ENCODE measurements at places on chromosomes 1 and 21. TPM values are rescaled to one million over a fixed set of nuclear protein-coding genes. Genes with fewer than 3 reads are reported as not detected.
A peak's percentile ranks its signal among the peaks of the same experiment; 100 is the strongest.

DNA sequence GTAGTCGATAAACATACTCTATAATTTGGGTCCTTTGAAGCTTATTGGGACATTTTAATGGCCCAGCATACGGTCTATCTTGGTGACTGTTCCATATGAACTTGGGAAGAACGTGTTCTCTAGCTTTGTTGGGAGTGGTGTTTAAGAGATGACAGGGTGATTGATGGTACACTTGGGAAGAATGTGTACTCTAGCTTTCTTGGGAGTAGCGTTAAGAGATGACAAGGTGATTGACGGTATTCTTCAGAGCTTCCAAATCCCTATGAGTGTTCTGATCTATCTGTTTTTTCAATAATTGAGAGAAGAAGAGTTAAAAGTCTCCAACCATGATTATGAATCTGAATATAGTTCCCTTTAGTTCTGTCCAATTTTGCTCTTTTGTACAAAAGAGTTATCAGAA is 9.4 kb downstream of the NPHP4 start:
- H3K27ac ChIP-seq = no peak overlapping the region
- no peaks in the 10 kb centered on the region for H3K36me3 ChIP-seq
- no peak for DNase-seq
- no peaks in the 10 kb centered on the region for H3K4me1 ChIP-seq
- no peaks in the 10 kb centered on the region for H3K27me3 ChIP-seq

Gene IFT25
- total RNA-seq = 28.0 TPM

Gene GNG12
- total RNA-seq = 97.0 TPM

Gene S100A7A
- total RNA-seq = not detected

- peak; percentile 61 for DNase-seq
- no peaks in the 10 kb centered on the region for H3K36me3 ChIP-seq
- peaks cover 9% of the 10 kb centered on the region for H3K4me1 ChIP-seq
- H3K27ac ChIP-seq = no peak within 1 kb of the TSS
- H3K27me3 ChIP-seq = peaks cover 76% of the 10 kb centered on the region
Observed at GRCh38 chr1:77281491-77282186, at the start of gene AK5. Gene AK5 (plus strand): TSS chr1:77282019. CDS start chr1:77282314, 295 bp downstream.

Data from hepatocyte (in vitro differentiated cells).